ENCODE measurements at places on chromosomes 4 and X.

DNA sequence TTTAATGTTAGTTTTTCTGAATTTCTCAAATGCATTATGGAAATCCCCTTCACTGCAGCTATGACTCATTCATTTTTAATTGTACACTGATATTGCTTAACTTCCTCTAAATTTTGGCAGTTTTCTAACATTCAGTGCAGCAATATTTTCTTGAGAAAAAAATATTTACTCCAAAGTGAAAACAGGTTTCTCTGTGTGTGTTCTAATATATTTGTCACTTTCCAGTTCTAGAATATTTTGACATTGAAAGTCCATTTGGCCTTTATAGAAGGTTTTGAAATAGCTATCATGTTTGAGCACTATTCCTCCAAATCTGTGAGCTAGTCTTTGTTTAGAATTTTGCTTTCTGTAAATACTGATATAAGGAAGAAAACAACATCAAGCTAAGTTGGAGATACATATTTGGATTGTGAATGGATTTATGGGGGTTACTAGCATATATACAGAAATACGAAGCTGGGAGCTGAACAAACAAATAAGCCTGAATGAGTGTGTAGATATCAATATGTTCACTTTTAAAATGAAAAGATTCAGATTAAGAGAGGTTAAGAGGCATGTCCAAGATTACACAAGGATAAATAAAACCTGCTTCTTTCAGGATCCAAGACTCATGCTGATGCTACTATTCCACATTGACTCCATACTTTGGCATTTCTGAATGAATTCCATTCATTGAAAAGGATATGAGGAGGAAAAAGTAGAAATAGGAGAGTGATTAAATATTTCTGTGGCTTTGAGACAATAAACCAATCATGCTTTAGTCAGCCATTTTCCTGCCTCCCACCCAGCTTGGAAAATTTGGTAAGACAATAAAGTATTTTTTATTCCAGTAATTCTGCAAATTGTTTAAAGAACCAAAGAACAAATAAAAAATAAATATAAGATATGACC lies 57.3 kb upstream of the SLIT2 start:
- no peak for DNase-seq

- no peak for DNase-seq
Observed at GRCh38 chr4:53785996-53786395, 194.7 kb upstream of the LNX1 start.

GRCh38 chrX:56029691-56030090 lies 202.5 kb upstream of the KLF8 start:
- DNase-seq: no peak

- DNase-seq: no peak
Observed at GRCh38 chr4:81510643-81511178, 39.0 kb upstream of the RASGEF1B start.

DNA sequence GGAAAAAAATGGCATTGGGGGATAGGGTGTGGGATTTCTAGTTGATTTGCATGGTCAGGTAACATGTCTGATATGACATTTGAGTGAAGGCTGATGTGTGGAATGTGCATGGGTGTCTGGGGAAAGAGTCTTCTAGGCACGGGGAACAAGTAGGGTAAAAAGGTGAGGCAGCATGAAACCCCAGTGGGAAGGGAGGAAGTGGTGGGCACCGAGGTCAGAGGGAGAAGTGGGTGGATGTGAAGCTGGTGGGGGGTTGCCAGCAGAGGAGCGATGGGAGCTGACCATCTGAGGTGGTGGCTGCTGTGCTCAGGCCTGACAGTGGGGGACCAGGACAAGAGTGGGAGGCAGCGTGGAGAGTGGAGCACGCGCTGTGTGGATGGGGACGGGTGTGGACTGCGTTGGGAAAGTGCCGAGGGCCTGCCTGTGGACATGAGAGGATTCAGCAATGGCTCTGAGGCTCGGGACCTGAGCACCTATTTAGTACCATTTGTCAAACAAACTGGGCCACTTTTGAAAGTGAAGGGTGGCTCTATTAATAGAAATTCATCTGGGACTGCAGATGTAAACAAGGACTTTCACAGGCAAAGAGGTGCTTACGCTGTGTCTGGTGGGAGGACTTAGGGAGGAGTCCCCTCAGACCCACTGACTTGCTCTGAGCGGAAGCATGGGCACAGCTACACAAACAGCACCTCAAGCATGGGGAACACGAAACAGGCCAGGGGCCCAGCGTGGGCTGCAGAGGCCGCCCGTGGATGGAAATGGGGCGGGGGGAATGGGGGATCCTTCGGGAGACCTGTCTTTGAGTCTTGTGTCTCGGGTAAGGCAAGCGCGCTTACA lies 16.7 kb upstream of the S100P start:
- no peak for DNase-seq

GRCh38 chrX:154548028-154548316 lies 552 bp downstream of the IKBKG start:
- no peak for DNase-seq

DNA sequence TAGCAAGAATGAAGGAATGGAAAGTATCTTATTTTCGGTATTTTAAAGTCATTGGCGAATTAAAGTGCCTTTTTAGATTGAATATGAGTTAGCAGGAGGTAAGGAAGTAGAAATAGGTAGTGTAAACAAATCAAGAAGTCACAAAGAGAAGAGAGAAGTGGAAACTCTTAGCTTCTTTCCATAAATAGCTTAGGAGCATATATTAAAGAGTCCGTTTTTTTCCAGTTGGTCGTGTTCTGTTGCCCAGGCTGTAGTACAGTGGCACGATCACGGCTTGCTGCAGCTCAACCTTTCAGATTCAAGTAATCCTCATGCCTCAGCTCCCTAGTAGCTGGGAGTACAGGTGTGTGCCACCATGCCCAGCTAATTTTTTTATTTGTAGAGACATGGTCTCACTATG lies 56.4 kb downstream of the UBE2K start:
- DNase-seq: no peak

GRCh38 chr4:69716654-69717053 lies 43.8 kb downstream of the SULT1B1 start:
- no peak for DNase-seq

- no peak for DNase-seq
Observed at GRCh38 chrX:72735561-72735960, 21.5 kb upstream of the PHKA1 start.

DNA sequence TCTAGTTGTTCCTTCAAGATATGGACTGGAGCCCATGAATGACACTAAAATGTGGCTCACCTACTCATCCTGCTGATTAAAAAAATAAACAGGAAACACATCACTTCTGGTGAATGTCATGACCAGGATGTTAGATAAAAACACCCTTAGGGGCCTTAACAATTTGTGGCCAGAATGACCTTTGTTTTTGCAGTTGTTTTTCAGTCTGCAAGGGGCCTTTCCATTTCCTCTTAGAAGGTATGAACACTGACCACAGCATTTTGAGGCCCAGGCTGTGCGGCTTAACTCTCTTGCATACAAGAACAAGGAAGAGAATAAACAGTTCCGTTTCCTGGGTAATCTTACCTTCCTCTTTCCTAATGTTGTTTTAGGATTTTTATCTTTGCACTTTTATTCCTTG lies 113.2 kb downstream of the IL1RAPL2 start:
- no peak for DNase-seq

Data from NCI-H1930 (cell line).